ENCODE measurements at places on chromosomes 7 and 10.
A peak's percentile ranks its signal among the peaks of the same experiment; 100 is the strongest.

- no peak for DNase-seq
These were observed 111.3 kb upstream of the PDSS1 start for GRCh38 chr10:26586211-26586610.

DNA sequence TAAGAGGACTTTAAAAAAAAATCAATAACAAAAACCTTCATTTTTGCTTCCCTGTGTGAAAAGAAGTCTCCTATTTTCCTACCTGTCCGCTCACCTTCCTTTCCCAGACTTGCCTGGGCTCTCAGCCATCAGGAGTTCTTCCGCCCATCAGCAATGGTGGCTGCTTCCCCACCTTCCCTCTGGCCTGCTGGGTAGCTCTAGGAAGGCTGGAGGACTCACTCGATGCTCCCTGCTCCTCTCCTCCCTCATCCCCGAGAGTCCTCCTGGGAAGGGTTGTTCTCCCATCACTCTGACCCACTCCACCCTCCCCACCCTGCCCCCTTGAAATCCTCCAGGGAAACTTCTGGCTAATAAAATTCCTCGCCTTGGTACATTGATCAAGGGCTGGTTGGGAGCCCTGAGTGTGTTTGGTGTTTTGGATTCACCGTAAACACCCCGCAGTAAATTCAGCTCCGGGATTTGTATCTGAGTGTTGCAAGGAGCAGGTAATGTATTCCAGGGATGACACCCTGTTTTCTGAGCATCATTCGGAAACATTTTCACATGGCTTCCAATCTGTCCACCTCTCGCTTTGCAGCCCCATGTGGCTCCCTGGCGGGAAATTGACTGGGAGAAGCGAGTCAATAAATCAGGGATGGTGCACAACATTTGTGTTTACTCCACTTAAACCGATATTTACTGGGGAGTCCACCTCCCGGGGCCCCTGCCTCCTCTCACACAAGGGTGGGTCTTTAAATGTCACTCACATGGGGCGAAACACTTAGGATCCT lies 126.4 kb upstream of the SDK1 start:
- peak; percentile 16 for DNase-seq

DNA sequence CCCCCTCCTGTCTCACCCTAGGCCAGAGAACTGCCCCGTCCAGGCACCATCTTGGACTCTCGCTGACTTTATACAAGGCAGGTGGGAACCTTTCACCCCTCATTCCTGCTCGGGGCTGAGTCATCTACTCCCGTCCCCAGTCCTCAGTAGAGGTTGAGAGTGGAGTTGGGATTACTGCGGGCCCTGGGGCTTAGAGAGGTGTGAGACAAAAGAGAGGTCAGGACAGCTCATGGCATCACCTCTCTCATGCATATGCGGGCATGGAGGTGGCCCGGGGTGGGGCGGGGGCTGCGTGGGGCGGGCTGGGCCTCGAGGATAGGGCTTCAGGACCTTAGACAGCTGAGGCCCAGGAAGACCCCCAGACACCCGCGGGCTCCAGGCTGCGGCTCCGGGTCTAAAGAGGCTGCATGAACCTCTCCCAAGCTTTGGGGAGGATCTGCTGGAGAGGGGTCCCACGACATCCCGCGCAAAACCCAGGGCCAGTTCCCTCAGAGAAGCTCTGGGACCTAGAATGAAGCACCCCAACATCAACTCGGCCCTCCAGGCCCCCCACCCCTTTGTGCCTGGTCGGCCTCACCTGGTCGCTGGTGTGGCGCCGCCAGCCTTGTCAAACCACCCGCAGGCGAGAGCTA lies 317 bp downstream of the PDZD7 start:
- DNase-seq, result no peak

DNA sequence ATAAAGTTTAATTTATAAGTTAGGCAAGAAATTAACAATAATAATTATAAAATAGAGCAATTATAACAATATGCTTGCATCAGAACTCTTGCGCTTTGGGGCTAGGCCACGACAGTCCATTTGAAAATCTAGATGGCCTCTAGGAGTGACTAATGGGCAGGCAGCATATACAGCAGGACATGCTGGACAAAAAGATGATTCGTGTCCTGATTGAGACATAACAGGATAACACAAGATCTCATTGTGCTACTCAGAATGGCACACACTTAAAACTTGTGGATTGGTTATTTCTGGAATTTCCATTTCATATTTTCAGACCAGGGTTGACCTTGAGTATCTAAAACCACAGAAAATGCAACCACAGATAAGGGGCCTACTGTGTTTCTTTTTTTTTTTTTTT lies 27.5 kb downstream of the CTNNA3 start:
- no peak for DNase-seq

GRCh38 chr10:128568990-128569945 lies 443.0 kb upstream of the MKI67 start:
- no peak for DNase-seq

DNA sequence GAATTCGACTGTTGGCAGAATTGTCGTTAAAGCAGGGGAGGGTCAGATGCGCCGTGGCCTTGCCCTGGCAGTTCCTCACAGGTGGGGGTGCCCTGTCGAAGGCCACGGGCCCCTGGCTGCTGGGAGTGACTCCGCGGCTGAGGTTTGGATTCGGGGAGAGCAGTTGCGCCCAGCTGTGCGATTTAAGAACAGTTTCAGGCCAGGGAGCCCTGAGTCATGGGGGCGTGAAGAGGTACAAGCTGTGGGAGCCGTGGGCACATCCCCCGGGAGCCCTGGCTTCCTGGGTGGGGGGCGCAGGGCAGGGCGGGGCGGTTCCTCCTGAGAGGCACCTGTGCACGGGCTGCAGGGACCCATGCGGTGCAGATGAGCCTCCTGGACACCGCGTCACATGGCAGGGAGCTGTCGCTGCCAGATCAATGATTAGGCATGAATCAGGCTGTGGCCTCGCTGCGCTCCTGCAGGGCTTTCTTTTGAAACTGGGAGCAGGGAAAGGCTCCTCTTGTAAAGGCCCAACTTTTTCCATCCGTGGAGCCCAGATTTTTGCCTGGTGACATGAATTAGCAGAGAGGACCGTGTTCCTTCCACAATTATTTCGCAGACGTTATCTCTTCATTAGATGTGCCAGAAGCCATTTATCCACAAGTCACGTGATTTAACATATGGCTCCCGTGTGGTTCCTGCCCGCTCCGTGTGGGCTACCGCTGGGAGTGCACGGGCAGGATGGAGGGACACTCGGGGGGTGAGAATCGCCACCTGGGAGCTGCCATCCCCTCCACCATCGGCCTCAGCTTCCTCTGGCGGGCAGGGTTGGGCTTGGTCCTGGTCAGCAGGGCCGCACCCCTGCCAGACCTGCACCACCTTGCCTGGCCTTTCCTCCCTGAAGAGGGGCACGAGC lies 918 bp downstream of the PWWP2B start:
- DNase-seq, result peak; percentile 60

DNA sequence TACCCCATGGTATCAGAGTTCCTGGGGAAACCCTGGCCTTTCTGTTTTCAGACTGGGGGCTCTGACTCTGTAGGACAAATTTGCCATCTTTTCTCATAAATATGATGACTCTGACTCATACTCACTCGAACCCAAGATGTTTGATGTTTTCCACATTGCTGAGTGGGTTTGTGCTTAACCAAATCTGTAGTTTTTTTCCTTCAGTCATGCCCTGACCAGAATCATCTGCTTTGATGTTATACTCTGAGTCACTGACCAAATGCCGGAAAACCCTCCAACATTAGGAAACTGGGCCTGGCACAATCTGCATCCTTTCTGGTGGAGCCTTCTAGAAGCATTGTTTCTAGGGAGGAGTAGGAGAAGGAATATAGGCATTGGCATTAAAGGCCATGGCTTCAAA lies 118.7 kb downstream of the C10orf105 start:
- no peak for DNase-seq

DNA sequence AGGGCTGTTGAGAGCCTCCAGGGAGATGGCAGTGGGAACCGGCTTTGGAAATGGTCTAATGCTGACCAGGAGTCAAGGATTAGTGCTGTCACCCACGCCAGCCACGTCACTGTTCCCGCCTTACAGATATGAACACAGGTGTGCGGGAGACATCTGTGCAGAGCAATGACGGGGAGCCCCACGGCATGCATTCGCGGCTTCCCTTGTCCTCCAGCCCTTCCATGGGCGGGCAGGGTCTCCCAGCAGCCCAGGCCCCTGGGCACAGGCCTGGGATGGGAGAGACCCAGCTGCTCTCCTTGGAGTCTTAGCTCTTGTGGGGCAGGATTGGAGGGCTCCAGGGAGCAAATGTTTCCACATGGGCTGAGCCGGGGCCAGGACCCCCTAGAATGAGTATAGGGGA lies 94.2 kb downstream of the MYL10 start:
- no peak for DNase-seq

GRCh38 chr7:16563281-16564022 lies 36.8 kb downstream of the LRRC72 start:
- no peak for DNase-seq

DNA sequence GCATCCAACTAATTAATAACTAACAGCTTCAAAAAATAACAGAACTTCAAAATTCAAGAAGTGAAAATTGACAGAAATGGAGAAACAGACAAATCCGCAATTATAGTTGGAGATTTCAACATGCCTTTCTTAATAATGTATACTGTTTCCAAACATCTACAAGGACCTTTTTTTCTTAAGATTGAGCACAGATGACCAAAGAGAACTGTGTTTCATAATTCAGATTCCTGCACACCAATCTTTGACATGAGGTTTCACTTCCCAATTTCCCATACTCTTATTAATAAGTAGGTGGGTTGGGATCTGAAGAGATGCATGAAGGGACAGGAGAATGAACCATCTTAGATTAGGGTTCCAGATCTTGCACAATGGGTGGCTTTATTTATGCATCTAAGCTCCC lies 24.9 kb upstream of the GIMAP7 start:
- no peak for DNase-seq

- peak; percentile 75 for DNase-seq
These were observed 331.3 kb upstream of the COBL start for GRCh38 chr7:51647931-51648351.

DNA sequence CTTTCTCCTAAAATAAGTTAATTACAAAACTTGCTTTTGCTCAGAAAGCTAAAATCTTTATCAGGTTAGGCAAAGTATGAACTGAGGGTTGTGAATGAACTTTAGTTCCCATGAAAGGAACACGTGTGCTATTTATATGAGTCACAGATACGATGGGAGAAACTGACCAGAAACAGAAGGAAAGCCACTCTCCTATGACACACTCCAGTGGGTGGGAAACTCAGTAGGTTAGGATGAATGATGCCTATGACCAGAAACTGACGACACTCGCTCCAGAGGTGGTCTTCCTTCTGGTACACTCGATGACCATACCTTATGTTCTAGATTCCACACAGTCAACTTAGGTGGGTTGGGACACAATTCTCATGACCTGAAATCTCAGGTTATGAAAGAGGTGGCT lies 215.7 kb upstream of the INHBA start:
- DNase-seq, result no peak

GRCh38 chr10:119401671-119402395 lies 140.7 kb downstream of the RGS10 start:
- DNase-seq, result peak; percentile 17

GRCh38 chr7:67022511-67022910 lies 25.9 kb downstream of the TYW1 start:
- DNase-seq, result no peak

DNA sequence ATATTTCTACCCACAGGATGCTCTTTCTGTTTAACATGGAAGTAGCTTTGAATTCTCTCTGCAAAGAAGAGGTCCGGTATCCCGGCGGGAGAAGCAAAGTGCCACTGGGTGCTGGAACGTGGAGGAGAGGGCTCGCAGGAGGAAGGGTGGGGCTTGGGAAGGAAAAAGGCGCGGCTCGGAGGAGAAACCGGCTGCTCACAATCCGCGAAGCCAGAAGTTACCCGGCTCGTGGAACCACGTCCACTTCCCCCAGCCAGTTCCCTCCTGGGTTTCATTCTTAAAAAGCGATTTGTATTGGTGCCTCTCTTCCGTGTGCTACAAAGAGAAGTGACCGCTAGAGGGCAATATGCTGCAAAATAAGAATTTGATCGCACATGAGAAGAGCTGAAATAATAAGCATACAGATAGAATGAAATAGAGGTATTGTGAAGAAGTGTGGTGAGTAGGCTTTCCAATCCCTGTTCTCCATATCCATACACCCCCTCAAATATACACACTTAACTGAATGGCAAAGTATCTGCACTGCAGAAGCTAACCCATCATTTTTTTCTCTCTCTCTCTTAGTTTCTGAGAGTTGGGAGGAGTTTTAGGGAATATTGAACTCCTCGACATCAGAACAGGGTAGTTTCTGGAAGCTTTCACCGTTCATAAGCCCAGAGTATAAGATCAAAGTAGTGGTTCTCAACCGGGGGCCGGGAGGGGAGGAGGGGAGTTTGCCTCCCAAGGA lies 31.1 kb downstream of the TRIL start:
- peak; percentile 96 for DNase-seq

GRCh38 chr10:58028597-58029366 lies 238.9 kb downstream of the IPMK start:
- peak; percentile 56 for DNase-seq

DNA sequence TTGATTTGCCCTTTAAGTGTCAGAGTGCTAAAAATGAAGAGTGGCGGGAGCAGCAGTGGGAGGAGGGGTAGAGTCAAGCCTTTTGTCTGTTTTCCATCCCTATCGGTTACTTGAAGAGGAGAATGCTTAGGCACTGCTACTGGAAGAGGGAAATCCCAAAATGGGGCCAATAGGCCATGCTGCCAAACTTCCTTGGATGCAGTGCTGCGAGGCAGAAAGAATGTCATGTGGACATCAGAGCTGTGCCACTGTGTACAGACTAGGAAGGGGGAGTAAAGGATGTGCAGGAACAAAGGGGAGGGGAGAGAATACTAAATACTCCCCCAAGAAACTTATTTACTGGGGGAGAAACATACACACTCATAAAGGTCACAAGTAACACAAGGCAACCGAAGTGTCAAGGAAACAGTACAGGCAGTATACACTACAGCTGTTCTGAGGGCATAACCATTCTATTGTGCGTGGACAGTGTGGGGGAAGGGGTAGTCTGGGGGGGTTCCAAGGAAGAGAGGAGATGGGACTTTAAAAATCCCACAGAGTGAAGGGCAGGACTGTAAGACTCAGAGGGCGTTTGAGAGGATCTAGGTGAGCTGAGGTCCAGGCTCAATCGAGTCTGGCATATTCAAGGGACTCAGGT lies 228.7 kb upstream of the PLXNA4 start:
- DNase-seq, result no peak

All from NCI-H69 (cell line).